Tibial artery (tissue), 4 donors: ENCODE measurements at places on chromosomes 12 and 14.

DNA sequence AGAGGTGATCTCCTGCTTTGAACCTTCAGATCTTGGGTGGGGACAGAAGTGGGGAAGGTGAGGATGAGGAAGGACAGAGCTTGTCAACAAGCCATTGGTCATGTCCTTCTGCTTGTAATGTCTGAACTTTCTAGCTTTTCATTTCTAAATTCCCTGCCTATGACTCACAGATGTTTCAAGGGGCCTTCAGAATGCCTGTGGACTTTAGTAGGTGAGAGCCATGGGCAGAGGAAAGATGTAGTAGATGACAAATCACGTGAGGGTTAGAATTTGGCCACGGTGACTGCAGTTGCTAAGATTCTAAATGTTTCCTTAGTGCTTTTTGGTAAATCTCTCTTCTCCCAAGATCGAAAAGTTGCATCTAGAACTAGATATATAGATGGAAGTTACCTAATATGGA lies 18.7 kb upstream of the CREBL2 start:
- DNase-seq: no peak

DNA sequence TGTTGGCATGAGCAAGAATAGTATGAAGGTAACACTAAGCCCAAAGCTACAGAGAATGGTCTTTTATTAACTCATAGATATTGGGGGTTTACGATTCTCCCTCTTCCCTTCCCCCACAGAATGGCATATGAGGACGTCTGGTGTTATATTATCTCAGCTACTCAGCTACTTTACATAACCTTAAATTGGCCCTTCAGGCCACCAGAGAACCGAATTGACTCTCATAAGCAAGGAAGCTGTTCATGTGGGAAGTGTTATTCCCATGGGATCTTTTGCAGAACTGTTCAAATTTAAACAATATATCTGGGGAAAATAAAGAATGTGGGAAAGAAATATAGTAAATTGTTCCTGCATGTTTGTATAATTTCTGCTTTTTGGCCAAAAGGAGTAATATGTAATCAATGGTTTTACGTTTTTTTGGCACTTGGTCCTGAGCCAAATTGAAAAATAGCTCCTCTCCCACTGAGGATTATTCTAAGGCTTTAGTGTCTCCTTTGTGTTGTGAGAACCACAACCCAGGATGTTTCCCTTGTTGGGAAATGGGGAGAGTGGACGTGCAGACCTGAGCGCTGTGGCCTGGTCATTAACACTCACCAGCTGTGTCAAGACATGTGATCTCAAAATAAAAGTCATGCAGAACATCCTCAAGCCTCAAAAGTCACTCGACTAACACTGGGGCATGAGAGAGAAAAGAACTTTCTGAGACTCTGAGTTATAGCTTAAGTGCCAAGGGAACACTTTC lies 31.8 kb upstream of the CMAS start:
- no peak for DNase-seq

DNA sequence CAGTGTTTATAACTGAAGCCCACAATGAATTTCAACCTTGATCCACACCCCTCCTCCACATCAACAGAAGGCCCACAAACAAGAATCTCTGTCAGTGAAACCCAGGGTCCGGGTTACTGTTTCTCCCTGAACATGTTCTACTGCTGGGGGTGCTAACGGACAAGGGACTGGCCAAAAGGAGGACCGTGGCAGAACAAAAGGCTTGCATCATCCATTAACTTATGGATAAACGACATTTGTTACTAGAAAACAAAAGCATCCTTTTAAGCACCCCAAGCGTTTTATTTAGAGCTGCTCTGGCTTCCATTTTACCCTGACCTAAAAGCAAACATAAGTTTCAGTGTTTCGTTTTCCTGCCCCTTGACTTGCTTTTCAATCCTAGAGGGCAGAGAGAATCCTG lies 32.2 kb downstream of the BRAP start:
- DNase-seq: no peak

GRCh38 chr12:110005319-110005973 lies 6.2 kb downstream of the ANKRD13A start:
- DNase-seq: no peak

DNA sequence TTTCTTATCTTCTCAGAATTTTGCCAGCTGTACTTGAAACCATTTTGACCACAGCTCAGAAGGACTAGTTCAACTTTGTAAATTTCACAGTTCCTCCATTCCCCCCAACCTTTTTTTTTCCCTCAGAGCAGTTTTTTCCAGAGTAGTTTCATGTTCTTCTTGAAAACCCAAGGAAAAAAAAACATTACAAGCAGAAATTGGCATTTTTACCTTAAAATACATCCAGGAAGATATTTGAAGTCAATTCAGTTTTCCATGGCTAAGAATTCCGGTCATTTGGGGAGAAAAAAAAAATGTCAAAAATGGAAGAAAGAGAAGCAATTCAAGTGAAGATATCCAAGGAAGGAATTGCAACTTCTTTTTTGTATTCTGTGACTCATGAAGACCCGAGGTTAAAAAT lies 39.5 kb downstream of the SYNE2 start:
- DNase-seq: no peak

DNA sequence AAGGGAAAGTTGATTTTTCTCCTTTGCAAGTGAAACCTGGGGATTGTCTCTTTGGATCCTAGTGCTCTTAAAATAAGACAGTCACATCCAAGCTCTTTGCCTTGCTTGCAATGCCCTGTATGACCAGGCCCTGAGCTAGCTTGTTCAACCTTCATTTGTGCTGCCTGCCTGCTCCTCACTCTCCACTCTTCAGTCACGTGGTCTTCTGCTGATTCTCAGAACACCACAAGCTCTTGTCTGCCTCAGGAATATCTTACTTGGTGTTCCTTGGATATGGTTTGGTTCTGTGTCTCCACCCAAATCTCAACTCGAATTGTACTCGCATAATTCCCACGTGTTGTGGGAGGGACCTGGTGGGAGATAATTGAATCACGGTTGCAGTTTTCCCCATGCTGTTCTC lies 318.7 kb downstream of the RMST start:
- no peak for DNase-seq

DNA sequence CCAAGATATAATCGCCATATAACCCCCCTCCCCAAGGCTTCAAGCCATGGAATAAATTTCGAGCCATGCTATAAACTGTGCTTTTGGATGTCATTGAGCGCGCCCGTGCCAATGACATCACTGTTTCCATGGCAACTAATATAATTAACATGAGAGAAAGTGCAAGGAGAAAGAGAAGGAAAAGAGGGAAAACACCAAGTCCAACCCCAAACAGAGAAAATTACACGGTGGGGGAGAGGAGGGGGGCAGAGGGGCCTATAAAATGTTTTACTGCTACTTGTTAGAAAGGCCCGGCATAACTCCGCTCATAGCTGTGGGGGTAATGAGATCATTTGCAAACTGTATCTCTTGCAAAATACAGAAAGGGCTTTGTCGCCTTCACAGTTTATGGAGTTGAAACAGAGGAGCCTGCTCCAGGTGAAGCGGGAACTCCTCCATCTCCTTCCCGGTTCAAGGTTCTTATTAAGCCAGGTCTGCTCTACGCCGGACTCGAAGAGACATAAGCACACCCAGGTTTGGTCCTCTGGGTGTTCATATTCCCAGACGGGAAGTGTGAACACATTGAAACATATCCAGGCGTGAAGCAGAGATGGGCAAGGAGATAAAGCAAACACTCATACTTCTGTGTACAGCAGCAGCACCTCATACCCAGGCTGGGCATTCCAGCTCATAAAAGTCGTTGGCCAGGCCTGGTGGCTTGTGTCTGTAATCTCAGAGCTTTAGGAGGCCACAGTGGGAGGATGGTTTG lies 99.1 kb upstream of the MAP1LC3B2 start:
- no peak for DNase-seq

DNA sequence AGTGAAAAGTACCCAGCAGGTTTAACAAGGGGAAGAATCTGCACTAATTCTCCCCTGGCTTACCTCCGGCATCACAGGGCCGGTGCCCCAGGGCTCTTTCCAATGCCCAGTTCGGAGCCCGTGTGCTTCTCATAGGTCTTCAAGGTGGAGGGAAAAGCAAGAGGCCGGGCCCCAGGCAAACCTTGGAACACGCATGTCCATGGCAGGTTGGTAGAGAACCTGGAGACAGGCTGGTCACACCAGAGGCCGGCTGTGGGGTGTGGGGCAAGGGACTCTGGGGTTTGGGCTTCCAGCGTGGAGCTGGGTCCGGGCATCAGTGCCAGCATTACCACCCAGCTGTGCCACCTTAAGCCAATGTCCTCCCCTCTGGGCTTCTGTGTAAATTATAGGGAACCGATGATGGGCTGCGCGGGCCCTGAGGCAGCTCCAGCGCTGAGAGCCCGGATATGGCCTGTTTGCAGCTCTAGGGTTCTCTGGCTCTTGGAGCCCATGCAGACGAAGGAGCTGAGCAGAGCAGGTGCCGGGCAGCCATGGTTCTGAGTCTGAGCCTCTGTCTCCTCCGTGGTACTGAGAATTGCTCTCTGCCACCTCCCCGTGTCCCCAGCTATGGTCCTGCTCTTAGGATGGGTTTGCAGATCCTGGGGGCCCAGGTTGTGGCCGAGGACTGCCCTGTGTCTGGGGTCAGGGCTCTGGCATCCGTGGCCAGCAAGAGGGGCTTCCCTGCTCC lies 197.0 kb upstream of the C14orf180 start:
- no peak for DNase-seq

GRCh38 chr14:68147303-68147702 lies 327.7 kb downstream of the RAD51B start:
- DNase-seq: no peak

DNA sequence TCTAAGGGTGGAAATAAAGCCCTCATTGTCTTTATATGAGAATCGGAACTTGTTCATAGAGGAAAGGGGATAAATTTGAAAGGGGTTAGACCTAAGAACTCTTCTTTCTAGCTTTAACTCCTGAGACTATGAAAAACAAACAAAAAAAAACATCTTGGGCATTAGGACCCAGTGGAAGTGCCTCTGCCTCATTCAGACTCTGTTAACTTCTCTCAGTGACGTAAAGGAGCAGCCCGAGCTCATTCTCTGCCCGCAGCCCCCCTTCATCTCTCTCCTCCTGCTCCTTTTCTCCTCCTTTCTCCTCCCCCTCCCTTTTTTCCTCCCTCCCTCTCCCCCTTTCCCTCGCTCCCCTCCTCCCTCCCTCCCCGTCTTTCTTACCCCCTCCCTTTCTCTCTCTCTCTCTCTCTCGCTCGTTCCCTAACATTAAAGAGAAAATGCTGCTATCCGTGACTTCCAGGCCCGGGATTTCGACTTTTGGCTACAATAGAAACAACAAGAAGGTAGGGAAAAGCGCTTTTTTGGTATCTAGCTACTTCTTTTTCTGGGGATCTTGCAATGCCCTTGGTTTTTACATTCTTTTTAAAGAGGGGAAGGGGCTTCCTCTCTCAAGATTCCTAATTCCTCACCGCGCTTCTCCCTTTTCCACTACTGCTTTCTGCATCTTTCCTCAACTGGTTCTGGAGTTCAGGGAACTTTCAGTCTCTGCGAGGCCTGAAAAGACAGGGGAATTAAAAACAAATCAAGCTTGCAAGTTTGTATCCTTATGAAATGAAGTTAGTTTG lies at the start of gene RBMS2:
RBMS2 (plus strand) TSS at position 231 of the 782 bp plus-strand sequence; CDS start at position 435, 204 bp downstream.
- DNase-seq: peak; percentile 88

GRCh38 chr12:53204351-53204750 lies 2.7 kb downstream of the ITGB7 start:
- no peak for DNase-seq

GRCh38 chr12:70853326-70853725 lies 67.2 kb downstream of the PTPRR start:
- no peak for DNase-seq

GRCh38 chr12:75822416-75822815 lies 209.2 kb downstream of the PHLDA1 start:
- no peak for DNase-seq

GRCh38 chr14:52070051-52070431 lies 1.2 kb upstream of the NID2 start:
- DNase-seq: no peak

GRCh38 chr14:74836251-74836960 lies 39.5 kb downstream of the PROX2 start:
- no peak for DNase-seq

DNA sequence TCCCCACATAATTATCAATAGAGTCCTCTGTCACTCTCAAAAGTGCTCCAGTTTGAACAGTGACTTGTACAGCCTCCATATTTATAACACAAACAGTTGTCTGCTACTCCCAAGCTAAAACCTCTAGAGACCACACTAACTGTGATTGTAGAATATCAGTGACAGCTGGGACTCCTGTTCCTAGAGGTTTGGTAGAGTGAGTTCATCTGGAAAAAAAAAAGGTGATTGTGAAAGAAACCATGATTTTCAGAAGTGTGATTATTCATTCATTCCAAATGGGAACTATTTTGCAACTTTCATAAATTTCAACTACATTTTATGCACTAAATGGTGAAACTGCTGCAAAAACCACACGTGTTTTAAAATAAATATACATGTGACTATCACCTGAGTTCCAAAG lies 128.0 kb upstream of the PLXNC1 start:
- no peak for DNase-seq
